Stimulated activated CD4-positive, alpha-beta T cell treated with anti-CD3 and anti-CD28 coated beads, Interleukin-15, amount 100 ng/mL, for 1 hour (primary cell): ENCODE measurements at places on chromosomes 4 and X.

- no peak for DNase-seq
These were observed 21.8 kb downstream of the CMC4 start for GRCh38 chrX:155048977-155049619.

- DNase-seq: no peak
These were observed 73.1 kb downstream of the FBXO8 start for GRCh38 chr4:174210354-174210753.

GRCh38 chrX:155514225-155514624, 55.8 kb upstream of the F8A3 start:
- no peak for DNase-seq

DNA sequence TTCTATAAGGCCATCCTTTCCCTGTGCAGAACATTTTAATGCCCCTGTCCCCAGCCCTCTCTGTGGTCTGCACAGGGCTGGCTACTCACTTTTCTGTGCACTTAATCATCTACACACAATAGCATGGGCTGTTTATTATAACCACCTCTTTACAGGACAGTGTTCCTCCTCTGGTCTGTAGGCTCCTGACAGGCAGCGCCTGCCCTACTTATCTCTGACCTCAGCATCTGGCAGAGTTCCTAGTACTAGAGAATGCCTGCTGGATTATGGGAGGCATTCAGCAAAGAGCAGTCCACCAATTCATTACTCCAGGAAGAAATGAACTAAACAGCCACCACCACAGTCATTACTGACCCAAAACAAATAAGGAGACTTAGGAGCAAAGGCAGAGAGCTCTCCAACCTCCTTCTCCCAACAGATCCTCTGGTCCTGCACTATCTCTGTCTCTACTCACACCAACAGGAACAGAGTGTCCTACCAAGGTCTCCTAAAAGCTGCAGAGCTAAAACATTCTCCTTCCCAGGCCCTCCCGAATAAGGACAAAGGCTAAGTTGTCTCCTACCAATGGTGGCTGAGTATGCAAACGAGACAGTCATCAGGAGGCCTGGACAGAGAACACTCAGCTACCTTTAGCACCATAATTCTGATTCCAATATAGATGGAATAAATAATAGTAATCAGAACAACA, 279.2 kb downstream of the QDPR start:
- DNase-seq: no peak

DNA sequence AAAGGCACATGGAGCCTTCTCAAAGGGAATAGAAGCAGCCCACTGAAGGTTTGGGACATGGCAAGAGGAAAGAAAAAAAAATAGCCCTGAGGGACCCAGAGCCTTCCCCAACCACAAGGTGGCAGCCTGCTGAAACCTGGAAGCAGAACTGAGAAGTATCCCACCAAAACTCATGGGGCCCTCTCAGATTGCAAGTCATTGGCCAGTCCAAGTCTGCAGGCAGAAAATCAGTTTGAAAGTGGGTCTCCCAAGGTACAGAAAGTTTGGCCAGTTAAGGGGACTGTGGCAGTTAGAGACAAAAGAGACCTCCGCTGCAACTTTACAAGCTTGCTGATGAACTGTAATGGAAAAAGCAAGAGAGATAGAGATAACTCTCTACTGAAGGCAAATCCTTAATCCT, 155.8 kb downstream of the ANTXR2 start:
- DNase-seq: peak; percentile 22

- DNase-seq: no peak
These were observed 48.0 kb upstream of the HDAC8 start for GRCh38 chrX:72620550-72621145.

- DNase-seq: no peak
These were observed 15.0 kb upstream of the REST start for GRCh38 chr4:56892691-56893090.

DNA sequence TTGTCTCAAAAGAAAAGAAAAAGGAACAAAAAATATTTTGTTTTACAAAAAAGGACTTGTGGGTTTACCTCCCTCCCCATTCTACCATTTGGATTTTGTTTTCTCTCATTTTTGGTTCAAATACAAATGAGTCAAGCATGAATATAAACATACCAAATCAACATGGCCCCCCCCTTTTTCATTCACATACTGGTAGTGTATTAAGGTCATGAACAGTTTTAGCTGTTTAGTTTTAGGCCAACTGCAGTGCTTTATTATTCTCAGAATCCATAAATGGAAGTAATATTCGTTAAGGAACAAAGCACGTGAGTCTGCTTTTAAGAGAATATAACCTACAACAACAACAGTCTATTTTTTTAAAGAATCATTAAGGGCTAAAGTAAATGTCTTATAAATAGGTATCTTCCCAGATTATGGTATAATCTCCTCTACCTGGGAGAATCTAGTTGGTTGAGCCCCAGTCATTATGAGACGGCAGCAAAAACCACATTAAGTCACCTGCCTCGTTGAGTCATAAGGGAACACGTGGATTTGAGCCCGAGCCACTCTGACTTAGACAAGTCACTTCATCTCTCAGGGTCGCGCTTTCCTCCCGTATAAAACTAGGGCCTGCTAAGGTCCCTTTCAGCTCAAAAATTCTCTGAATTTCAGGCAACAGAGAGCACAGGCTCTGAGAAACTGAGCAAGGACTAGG, 26.7 kb downstream of the BCLAF3 start:
- no peak for DNase-seq

DNA sequence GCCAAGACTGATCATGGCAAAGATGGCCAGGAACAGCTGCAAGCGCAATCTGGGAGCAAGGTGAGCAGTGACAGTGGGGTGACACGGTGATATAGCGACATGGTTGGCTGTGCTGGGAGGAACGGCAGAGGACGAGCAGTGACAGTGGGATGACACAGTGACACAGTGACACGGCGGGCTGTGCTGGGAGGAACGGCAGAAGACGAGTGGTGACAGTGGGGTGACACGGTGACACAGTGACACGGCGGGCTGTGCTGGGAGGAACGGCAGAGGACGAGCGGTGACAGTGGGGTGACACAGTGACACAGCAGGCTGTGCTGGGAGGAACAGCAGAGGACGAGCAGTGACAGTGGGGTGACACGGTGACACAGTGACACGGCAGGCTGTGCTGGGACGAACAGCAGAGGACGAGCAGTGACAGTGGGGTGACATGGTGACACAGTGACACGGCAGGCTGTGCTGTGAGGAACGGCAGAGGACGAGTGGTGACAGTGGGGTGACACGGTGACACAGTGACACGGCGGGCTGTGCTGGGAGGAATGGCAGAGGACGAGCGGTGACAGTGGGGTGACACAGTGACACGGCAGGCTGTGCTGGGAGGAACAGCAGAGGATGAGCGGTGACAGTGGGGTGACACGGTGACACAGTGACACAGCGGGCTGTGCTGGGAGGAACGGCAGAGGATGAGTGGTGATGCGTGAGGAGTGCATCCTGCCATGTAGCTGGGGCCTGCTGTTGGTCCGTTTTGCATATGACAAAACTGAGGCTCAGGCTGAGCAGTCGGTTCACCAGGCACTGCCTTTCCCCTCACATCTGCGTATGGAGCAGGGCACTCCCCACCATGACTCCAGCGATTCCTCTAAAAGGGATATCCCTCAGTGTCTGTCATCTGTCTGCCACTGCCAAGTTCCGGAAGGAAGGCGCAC, 36.0 kb upstream of the MXD4 start:
- no peak for DNase-seq

DNA sequence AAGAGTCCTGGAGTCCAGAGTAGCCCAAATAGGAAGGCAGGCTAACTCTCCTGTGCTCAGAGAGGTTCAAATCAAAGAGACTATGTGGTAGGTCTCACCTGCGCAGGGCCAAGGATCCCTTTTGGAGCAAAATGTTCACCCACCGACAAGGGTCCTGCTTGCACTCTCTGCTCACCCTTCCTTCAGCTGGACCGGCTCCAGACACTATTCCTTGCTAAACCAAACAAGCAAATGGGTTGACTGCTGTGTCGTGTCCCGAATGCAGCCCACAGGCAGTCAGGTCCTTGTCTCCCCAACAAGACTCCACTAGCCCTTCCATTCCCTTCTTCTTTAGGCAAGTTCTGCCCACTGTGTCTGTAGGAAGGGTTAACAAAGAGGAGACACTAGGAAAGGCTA, 760 bp downstream of the TRMT2B start:
- no peak for DNase-seq

GRCh38 chrX:149618871-149619270, 12.7 kb downstream of the TMEM185A start:
- no peak for DNase-seq

DNA sequence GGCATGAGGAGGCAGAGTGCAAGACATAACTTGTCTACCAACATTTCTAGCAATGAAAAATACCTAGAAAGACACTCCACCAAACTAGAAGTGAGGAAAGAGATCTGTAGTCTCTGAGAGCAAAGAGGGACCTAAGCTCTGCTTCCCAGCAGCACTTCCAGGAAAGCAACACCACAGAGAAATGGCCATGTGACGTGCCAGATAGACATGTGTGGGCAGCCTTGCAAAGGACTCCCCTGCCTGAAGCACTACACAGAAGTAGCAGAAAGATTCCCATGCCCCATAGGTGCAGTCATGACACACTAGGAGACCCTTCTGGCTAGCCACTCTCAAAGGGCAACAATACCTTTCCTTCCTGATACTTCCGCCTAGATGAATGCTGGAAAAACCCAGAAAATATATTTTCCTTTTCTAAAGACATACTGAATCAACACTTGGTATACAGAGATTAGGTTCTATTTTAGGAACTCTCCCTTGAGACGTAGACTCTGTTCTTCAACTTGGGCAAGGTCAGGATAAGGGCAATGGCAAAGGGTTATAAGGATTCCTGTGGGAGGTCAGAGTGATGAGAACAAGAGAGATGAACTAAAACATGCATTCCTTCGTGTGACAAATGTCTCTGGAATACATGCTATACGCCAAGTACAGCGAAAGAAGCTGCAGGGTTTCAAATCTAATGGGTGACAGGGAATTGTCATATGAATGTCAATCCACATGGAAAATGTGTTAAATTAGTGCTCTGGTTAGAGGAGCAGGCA, 187.5 kb upstream of the ETNPPL start:
- DNase-seq: no peak

DNA sequence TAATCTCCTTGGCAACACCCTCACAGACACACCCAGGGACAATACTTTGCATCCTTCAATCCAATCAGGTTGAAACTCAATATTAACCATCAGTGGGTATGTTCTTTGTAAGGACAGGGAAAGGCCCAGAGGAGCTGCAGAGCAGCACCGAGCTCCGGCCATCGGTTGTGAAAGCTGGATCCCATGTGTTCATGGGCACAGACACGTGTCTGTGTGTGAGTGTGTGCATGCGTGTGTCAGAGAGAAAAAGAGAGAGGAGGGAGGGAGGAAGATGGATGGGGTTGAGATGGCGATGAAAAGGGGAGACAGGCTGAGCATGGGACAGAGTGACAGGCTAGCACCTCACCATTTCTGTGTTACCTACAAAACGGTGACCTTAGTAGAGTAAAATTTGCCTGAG, 6.8 kb upstream of the BEND2 start:
- no peak for DNase-seq

- no peak for DNase-seq
These were observed 42.0 kb upstream of the ARSJ start for GRCh38 chr4:114021451-114021850.

DNA sequence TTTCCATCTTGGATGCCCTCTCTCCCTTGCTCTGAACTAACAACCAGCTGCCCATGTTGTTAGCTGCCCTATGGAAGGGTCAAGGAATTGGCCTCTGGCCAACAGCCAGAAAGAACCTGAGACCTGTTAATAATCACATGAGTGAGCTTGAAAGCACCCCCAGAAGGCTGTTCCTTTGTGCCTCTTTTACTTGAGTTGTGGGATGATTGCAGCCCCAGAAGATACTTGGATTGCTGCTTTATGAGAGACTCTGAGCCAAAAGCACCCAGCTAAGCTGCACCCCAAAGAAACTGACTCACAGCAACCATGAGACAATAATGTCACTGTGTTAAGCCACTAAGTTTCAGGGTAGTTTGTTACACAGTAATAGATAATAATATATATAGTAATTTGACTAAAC, 73.3 kb downstream of the FRYL start:
- DNase-seq: no peak

GRCh38 chr4:24511371-24512063, 72.8 kb downstream of the DHX15 start:
- no peak for DNase-seq

DNA sequence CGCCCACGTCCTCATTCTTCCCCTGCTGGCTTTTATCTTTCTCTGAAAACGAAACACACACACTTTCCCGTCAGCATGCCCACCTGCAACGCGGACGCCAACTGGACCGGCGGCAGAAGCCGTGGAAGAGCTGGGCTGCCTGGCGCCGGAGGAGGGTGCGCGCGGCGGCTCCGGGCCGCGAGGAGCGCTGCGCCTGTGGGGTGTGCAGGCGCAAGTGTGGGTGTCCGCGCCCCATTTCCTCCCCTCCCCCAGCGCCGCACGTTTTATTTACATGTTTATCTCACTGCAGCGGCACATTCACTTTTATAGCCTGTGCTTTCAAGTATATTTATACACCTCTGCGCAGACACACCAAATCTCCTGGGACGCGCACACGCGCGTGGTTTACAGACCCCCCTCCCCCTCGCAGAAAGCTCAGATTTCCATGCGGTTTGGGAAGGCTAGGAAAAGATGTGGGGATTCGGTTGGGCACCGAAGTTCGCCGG, 1.5 kb downstream of the PITX2 start:
- DNase-seq: no peak

GRCh38 chrX:135114392-135114791, 5.9 kb downstream of the ETDB start:
- no peak for DNase-seq

DNA sequence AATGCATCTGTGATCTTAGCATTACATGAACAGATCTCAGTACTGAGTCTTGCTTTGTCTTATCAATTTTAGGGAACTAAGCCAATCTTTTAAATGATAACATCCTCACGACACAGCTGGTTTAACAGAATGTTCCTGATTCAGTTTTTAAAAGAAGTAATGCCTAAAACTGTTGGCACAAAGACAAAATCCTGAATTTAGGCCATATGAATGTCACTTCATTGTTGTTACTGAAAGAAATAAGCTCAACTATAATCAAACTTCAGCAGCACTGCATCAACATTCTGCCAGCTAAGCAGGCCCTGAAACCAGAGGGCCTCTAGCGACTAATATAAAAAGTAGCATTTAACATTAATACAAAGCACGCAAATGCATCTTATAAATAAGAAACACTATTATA, 130.6 kb downstream of the FRYL start:
- no peak for DNase-seq

DNA sequence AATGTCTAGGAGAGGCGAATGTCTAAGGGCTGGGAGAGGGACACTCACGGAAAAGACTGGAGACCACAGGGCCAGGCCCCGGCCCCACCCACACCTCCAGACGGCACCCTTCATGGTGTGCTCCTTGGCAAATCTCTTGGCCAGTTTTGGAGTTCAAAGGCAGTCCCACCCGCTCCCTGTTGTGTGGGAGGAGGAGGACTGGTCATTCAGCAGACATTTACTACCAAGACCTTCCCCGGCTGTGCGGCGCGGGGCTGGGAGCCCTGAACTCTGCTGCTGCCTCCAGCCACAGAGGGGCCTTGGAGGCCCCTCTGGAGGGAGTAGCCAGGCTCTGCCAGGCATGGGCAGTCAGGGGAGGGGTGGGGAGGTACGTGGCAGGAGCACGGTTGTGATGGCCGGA, 8.7 kb upstream of the TBC1D14 start:
- no peak for DNase-seq
